ENCODE measurements at places on chromosomes 1 and 21.

GRCh38 chr1:97013941-97014340, 292.4 kb downstream of the PTBP2 start:
- DNase-seq, result no peak

- no peak for DNase-seq
Observed at GRCh38 chr1:94637121-94637520, 95.6 kb upstream of the F3 start.

DNA sequence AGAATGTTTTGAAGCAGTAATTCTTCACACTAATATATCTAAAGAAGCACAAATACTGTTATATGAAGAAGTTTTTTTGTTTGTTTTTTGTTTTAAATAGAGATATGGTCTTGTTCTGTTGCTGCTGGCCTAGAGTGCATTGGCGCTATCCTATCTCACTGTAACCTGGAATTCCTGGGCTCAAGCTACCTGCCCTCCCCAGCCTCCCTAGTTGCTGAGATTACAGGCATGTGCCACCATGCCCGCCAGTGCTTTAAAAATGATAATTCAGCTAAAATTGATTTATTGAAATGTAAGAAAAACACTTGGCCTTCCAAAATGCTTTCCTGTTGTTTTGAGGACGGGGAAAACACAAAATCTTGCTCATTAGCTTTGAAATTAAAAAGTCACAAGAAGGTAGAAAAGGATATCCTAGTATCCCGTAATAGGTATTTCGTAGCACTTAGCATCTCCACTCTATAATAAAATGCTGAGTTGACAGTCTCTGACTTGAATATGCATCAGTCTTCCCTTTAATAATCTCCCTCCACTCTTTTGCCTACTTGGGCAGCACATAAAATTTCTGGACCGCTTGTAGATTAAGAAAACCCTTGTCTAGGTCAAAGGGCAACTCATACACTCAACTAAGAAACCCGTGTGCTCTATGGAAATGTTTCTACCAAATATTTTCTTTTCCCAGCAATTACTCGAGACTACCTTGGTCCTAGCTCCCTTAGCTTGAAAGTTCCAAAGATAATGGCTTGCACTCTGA, 1.3 kb downstream of the SCYL3 start:
- DNase-seq, result no peak

- no peak for DNase-seq
Observed at GRCh38 chr21:45259206-45259840, 28.4 kb downstream of the POFUT2 start.

- peak; percentile 5 for DNase-seq
Observed at GRCh38 chr1:199931666-199932377, 95.7 kb upstream of the NR5A2 start.

- DNase-seq, result no peak
Observed at GRCh38 chr1:198793714-198794113, 154.9 kb downstream of the PTPRC start.

DNA sequence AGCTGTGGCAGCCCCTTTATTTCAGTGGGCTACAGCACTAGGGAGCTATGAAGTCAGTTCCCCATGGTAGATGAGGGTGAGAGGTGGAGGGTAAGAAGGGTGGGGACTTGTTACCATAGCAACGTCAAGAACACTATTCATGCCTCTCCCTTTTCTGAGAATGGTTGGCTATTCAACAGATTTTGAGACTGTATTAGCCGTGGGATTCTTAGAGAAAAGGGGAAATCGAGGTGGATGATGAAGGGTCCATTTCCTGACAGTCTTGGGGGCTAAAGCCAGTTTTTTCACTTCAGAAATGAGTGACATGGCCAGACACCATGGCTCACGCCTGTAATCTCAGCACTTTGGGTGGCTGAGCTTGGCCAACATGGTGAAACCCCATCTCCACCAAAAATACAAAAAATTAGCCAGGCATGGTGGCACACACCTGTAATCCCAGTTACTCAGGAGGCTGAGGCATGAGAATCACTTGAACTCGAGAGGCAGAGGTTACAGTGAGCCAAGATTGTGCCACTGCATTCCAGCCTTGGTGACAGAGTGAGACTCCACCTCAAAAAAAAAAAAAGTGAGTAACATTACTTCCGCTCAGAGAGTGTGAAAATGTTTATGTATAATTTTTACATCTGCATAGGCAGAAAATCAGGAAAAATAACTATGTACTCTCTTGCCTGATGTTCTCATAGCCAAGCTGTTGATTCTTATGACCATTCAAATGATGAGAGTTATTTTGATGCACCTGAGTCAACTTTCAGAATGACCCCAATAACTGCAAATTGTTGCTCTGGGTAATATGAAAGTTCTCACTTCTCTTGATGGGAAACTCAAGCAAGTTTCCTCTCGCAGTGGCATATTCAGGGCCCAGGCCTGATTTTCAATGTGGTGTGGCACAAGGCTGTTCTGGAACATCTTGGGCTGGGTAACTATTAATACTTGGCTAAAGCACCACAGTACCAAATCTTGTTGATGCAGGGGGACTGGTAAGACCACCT, 23.2 kb upstream of the RGSL1 start:
- no peak for DNase-seq

DNA sequence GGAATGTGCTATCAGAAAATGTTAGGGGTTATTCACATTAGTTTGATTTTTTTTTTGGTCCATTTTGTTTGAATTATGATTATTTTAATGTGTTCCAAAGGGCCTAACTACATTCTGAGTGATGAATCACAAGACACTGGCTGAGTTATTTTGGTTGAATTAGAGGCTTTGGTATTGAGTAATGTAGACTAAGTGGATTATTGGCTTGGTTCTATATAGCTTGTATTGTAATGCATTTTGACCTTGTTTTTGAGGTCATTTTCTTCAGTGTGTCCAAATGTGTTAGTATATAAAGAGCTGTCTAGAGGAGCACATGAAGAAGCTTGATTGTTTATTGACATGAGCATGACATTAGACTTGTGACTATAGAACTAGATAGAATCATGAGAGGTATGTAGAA, 3.4 kb downstream of the ZNF326 start:
- DNase-seq, result no peak

DNA sequence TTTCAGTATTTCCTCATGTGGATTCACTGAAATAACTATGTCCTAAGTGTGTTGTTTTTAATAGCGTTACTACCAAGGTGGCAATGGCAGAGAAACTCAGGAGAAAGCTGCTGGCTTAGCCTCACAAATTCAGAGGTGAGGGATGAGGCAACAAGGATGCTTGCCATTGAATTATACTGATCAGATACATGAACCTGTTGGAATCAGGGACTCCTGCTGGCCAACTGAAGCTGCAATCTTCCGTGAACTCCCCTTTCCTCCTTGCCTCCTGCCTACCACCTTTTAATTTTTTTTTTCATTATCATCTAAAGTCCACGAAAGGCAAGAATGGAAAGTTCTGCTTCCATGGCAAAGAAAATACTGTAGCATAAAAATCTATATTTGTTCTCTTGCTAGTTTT, 254.7 kb downstream of the NFIA start:
- DNase-seq, result no peak

GRCh38 chr1:7008331-7008730, 223.1 kb downstream of the CAMTA1 start:
- no peak for DNase-seq

DNA sequence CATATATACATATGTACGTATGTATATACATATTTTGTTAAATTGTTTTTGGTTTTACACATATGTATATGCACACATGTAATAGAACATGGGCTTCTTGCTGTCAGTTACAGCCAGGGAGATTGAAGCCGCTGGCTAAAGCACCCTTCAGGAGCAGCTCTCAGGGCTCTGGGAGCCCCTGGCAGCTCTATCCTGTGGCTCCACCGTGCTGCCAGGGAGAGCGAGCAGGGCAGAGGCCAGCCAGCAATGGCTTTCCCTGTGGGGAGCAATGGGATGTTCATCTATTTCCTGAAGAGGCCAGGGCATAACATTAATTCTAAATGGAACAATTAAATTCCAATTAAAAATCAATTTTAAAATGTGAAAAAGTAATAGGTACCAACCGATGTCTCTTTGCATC, 102.9 kb downstream of the PSMG1 start:
- no peak for DNase-seq

DNA sequence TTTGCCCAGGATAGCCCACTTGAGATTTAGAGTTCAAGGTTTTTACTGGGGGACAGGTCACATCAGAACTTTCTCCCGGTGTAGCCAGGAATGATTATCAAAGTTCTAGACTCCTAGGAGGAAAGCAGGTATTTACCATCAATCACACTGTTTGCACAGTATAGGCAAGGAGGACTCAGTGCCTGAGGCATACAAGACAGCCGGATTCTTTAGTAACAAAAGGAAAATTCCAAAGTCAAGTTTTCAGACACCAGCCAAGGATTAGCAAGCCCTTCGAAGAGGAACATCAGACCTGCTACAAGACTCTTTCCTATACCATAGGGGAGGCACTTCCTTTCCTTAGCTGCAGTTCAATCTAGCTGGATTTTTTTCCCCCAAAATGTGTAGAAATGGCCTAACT, 197.8 kb upstream of the USP25 start:
- DNase-seq, result no peak

DNA sequence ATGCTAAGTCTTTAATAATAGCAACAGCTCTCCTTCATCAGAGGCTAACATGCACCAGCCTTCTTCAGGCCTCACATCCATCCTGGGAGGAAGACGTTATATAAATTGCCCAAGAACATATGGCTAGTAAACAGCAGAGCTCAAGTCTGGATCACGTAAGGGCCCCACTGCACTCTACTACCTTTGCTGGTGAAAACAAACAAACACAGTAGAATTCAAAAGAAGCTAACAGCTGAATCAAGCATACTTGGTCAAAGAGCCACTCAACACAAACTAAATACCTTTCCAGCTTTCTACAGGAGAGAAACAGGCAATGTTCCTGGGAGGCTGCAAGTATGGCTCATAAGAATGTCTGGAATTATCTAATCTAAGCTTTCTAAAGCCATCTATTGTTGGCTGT, 66.0 kb downstream of the WLS start:
- DNase-seq, result no peak

- DNase-seq, result no peak
Observed at GRCh38 chr1:200660719-200661118, 9.0 kb downstream of the DDX59 start.

DNA sequence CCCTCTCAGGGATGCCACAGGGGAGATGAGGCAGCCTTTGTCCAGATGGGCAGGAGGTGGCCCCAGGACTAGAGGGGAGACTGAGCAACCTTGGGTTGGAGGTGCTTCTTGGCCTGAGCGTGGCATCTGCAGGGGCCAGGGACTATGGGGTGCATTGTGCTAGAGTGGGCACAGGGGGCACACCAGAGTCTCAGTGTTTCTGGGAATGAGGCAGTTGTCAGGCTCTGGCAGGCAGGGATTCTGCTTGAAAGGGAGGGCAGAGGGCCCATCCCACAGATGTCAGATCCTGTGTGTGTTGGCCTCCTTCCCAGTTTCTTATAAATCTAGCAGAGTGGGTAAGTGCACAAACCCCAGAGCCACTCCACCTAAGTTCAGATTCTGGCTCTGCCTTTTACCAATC, 13.7 kb downstream of the LGR6 start:
- DNase-seq, result no peak

DNA sequence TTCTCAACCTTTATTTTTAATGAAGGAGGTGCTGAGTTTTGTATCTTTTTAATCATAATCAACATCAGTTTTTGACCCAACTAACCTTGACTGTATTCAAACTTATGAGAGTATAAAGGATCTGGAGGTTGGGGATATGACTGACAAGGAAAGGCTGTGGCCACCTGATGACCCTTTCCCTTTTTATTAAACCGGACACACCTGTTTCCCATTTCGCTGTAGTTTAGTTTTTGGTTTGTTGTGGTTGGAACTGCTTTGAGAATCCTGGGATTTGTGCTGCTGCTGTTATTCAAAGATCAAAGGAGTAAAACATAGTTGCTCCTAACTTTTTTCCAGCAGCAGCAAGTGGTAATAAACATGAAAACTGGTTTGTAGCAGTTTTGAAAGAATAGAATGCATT, 12.4 kb downstream of the PRPF38A start:
- DNase-seq, result no peak

GRCh38 chr1:224619209-224619608, 3.1 kb downstream of the CNIH3 start:
- DNase-seq, result no peak

DNA sequence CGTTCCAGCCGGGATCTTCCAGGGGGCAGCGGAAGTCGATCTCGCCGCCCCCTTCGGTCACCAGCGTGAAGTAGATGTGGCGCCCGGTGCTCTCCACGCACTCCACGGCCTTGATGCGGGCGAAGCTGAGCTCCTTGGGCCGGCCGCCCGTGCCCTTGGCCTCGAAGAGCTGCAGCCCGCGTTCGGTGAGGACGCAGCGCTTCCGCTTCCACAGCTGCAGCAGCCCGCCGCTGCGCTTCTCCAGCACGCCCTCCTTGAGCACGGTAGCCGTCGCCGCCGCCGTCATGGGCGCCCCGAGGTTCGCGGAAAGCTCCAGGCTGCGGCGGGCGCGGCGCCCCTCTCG, 516 bp downstream of the PHLDA3 start:
- no peak for DNase-seq

DNA sequence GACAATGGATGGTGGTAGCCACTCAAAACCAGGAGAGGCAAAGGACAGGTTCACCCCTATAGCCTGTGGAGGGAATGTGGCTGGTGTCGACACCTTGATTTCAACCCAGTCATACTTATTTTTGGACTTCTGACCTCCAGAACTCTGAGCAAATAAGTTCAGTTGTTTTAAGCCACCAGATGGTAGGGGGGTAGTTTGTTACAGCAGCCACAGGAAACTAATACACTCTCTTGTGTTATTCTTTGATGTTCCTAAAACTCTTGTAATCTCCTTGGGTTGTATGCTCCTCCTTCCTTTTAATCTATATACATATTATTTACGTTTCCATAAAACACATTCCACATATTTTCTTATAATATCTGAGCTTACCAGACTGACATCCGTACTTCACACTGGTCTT, 65.9 kb downstream of the ZBTB18 start:
- no peak for DNase-seq

- no peak for DNase-seq
Observed at GRCh38 chr1:185091480-185091879, 46.1 kb downstream of the RNF2 start.

- no peak for DNase-seq
Observed at GRCh38 chr21:27045281-27045985, 78.5 kb upstream of the ADAMTS5 start.

GRCh38 chr1:39088658-39089057, 62.5 kb downstream of the NDUFS5 start:
- DNase-seq, result no peak

DNA sequence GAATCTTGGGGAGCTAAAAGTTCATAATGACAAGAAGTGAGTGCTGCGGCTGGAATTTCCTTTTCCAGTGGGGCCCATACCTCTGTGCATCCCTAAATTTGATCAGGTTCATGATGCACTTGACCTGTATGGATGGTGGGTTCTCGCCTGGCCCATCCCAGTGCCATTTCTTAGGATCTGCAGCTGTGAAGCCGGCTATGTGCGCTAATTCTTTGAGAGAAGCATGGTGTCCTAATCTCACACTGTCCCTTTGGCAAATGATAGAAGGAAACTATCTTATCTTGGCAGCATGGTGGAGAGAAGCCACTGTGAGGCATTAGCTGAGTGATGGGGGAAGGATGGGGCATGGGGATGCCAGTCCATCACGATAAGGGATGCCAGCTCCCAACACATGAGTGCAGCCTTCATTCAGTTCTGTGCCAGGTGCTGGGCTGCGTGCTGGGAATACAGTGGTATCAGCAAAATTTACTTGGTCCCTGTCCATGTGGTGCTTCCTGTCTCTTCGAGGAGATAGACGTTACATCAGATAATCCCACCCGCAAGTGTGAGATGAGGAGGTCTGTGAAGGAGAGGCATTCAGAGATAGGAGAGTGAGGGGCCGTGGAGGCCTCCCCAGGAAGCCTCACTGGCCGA, 30.5 kb downstream of the STUM start:
- DNase-seq, result no peak

GRCh38 chr1:109659997-109660690, 4.2 kb downstream of the GSTM4 start:
- no peak for DNase-seq
